GM12878 (cell line): ENCODE measurements at places on chromosomes 7 and 10. TPM values are rescaled to one million over a fixed set of nuclear protein-coding genes. Genes with fewer than 3 reads are reported as not detected.

GRCh38 chr10:43166207-43166879 lies 28.1 kb downstream of the CSGALNACT2 start:
- peaks cover 3% of the 10 kb centered on the region; the same call in 1 of the 2 replicates for H3K4me1 ChIP-seq
- H3K4me3 ChIP-seq, result no peak overlapping the region
- DNase-seq, result no peak
- H3K27me3 ChIP-seq, result no peaks in the 10 kb centered on the region
- H3K27ac ChIP-seq, result peak overlapping the region; percentile 40
- H3K36me3 ChIP-seq, result peaks cover 4% of the 10 kb centered on the region; the same call in 1 of the 2 replicates

DNA sequence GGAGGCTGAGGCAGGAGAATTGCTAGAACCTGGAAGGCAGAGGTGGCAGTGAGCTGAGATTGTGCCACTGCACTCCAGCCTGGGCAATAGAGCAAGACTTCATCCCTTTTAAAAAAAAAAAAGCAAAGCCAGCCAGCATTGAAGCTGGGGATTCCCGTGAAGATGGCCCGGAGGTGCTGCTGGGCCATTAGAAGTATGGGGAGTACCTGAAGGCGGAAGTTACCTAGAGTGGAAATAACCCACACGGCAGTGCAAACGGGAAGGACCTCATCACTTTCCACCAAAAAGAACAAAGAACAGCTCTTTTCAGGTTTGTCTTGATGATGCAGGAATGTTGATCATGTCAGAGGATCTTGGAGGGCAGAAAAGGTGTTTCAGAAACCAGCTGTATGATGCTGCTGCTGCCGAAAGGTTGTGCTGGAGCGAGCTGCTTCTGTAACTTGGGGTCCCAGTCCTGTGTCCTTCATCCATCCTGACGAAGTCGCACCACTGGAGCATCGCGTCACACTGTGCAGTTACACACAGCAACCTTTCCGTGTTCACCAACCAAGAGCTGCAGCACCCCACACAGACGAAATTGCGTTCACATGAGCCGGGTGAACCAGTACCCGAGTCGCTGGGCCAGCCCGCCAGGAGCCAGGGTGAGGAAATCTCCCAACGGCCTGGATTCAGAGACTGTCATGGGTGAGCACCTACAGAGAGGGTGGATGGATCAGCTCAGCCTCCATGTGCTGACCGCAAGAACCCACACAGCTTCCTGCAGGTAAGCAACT lies 8.2 kb downstream of the ZFAND2A start:
- no peaks in the 10 kb centered on the region for H3K27me3 ChIP-seq
- H3K4me3 ChIP-seq, result no peak overlapping the region
- H3K4me1 ChIP-seq, result peaks cover 7% of the 10 kb centered on the region
- H3K36me3 ChIP-seq, result peaks cover 22% of the 10 kb centered on the region

DNA sequence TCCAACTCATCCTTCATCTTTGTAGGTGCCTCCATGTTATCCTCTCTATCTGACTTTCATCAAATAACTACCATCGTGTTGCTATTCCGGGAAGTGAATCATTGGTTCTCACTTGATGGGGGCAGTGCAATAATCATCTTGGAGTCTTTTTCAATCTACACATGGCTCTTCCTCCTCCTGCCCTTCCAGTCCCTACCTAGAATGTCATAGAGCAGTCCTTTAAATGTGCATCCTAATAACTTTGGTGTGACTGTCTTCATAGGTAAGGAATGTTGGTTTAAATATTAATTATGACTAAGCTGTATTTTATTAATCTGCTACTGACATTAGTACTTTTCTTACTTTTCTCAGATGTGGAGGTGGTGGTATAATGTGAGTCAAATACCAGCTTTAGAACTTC lies 8.4 kb upstream of the CDK14 start:
- H3K36me3 ChIP-seq, result no peaks in the 10 kb centered on the region
- H3K4me3 ChIP-seq, result no peak overlapping the region
- no peaks in the 10 kb centered on the region for H3K4me1 ChIP-seq
- no peaks in the 10 kb centered on the region for H3K27me3 ChIP-seq
- no peak for DNase-seq

DNA sequence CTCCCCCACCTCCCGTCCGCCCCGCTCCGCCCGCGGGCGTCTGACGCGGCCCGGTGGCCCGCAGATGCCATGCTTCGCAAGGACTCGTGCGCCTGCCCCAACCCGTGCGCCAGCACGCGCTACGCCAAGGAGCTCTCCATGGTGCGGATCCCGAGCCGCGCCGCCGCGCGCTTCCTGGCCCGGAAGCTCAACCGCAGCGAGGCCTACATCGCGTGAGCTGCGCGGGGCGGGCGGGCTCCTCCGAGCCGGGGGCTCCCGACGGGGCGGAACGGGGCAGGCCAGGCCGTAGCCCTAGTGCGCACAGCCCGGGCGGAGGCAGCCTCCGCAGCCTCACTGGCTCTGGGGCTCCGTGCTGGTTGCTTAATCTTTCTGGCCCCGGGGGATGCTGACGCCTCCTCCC lies 2.8 kb downstream of the ASIC3 start:
- no peak overlapping the region for H3K4me3 ChIP-seq
- H3K27me3 ChIP-seq, result no peaks in the 10 kb centered on the region
- H3K27ac ChIP-seq, result no peak overlapping the region
- no peaks in the 10 kb centered on the region for H3K36me3 ChIP-seq
- no peak for DNase-seq
- no peaks in the 10 kb centered on the region for H3K4me1 ChIP-seq

DNA sequence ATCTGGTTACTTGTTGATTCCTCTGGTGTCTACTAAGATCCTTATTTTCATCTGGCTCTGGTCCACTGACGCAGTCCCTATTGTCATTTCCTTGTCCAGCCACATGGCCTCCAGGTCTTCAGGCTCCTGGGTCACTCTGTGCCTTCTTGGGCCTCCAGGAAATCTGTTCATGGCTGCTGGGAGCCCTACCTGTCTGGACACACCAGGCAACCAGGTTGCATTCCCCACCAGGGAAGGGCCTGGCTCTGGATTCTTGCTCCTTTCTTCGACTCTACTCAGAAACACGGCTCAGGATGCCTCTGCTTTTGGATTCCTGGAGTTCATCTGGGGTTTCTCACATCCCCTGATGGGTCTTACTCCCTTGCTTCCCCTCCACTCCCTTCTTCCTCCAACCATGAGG lies 8.0 kb upstream of the PPIF start:
- no peaks in the 10 kb centered on the region for H3K4me1 ChIP-seq
- H3K36me3 ChIP-seq, result no peaks in the 10 kb centered on the region
- H3K27me3 ChIP-seq, result no peaks in the 10 kb centered on the region
- no peak overlapping the region for H3K4me3 ChIP-seq

GRCh38 chr10:82889728-82890127 lies 1014.7 kb downstream of the NRG3 start:
- H3K27ac ChIP-seq, result no peak overlapping the region
- no peaks in the 10 kb centered on the region for H3K4me1 ChIP-seq
- DNase-seq, result no peak
- H3K36me3 ChIP-seq, result no peaks in the 10 kb centered on the region
- H3K4me3 ChIP-seq, result no peak overlapping the region

DNA sequence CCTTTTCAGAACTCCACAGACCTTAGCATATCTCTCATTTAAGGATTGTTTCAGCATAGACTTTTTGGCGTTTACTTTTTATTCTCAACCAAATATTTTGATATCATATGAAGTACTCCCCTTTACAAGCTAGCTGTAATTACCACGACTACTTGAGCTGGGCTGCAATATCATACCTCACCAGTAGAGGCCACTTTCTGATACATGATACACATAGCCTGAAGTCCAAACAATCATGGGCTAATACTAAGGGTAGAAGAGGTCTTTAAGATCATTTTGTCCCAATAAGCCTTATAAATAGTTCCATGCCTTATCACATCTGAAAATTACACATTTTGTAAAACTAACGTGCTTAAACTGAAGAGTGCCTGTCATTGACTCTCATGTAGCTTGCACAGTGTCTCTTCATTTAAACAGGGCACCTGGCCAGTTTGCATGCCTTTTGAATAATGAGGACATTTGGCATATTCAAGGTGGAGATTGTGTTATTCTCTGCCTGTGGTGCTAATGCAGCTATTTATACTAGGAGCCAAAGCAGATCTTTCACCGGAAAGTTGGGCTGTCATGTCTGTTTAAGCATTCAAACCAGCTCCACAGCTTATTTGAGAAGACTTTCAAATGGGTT lies 403.7 kb upstream of the ZMIZ1 start:
- no peak for DNase-seq
- no peak overlapping the region for H3K4me3 ChIP-seq
- H3K4me1 ChIP-seq, result no peaks in the 10 kb centered on the region
- no peak overlapping the region for H3K27ac ChIP-seq
- no peaks in the 10 kb centered on the region for H3K27me3 ChIP-seq

- no peaks in the 10 kb centered on the region for H3K27me3 ChIP-seq
- no peaks in the 10 kb centered on the region for H3K36me3 ChIP-seq
- peaks cover 12% of the 10 kb centered on the region for H3K4me1 ChIP-seq
- no peak for DNase-seq
- H3K27ac ChIP-seq, result peak overlapping the region; percentile 17; the same call in 1 of the 2 replicates
These were observed 97.4 kb upstream of the PIK3CG start for GRCh38 chr7:106767498-106768323.

DNA sequence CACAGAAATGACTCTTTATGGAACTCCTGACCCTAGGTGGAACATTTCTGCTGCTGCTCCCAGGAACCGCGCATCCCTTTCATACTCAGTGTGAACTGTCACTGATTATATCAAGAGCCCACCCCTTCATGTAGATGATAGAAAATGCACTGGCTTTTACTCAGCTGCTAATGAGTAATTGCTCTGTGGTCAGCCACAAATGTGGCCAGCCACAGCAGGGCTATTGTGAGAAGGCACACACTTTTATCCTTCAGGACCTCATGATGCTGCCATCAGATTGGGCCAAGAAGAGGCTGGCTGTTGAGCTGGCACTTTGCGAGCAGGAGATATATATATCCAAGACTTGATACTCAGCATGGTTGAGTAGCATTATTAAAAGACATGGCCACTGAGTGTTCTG lies 124.7 kb downstream of the CFAP58 start:
- no peaks in the 10 kb centered on the region for H3K4me1 ChIP-seq
- no peak overlapping the region for H3K27ac ChIP-seq
- no peak overlapping the region for H3K4me3 ChIP-seq
- no peak for DNase-seq

STEAP4 gene
- not detected in 2 replicates for polyA plus RNA-seq
